ENCODE measurements at places on chromosomes 6 and 20.
A peak's percentile ranks its signal among the peaks of the same experiment; 100 is the strongest.

DNA sequence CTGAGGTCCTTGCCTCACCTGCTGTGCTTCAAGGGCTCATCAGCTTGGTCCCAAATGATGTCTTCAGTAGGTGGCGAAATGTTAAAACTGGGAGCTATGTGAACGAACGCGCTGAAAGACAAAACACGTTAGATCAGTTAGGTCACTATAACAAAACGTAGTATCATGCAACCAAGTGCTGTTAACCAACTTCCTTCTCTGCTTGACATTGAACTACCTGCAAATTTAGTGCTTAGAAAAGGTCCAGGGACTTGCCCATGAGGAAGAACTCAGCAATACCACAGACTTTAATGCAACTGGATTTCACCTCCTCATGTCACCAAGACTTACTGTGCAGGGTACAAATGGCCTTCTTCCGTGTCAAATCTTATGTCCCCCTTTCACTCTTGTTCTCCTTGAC lies 24.8 kb downstream of the BACH2 start:
- DNase-seq: no peak

DNA sequence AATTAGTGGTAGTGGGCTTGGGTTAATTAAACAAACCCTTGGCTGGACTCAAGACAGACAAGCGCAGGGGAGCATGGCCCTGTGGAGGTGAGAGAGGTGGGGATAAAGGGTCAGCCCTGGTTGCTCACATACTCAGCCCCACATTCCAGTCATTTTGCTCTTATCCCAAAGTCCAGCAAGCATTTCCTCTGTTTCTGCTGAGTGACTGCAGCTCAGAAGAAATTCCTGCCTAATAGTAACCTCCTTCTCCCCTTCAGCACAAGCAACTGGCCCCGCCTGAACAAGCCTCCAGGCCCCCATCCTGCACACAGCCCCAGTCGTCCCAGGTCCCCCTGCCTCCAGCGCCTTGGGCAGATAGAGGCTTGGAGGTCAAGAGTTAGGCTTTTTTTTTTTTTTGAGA lies 3.6 kb upstream of the TFEB start:
- DNase-seq: no peak

DNA sequence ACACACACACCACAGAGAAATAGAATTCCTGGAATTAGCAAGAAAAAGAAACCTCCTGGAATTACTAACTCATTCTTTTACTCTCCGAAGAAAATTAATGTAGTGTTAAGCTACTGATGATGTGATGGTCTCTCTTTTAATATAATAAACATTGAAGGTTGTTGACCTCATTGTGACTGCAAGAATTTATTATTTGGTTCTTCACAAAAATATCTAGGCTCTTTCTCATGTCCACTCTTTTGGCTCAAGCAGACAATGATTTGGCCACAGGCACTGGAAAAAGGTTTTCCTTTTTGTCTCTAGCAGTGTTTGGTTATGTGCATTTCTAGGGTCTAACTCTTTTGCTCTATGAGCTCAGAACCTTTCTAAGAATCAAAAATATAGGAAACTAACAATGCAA lies 811.9 kb downstream of the TENT5A start:
- no peak for DNase-seq

GRCh38 chr6:55495277-55495676 lies 83.7 kb downstream of the HMGCLL1 start:
- no peak for DNase-seq

DNA sequence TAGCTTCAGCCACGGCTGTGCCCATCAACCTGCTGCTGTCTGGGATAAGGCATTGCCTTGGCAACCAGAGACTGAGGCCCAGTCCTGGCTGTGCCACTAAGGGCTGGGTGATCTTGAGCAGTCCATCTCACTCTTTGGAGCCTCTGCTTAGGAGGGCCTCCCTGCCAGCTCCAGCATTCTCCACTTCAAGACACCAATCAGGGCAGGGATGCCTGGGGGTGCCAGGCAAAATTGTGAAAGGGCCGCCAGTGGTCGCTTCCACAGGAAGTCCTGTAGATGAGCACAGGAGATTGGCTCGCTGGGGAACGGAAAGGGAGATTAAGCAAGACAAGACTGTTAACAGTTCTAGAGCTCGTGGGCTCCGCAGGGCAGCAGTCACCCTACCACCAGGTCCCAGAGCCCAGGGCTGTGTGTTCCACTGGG lies at the start of gene RAB44:
Gene RAB44, plus strand, starts transcription at position 346 of the 423 bp plus-strand sequence. CDS start 6,410 bp downstream, outside the sequence.
- DNase-seq: no peak

- DNase-seq: peak; percentile 77
These were observed 9.9 kb upstream of the RFPL4B start for GRCh38 chr6:112337209-112337638.

GRCh38 chr6:46689657-46690056 lies 2.0 kb downstream of the TDRD6 start:
- DNase-seq: no peak

- no peak for DNase-seq
These were observed 113.9 kb downstream of the ADAT2 start for GRCh38 chr6:143336446-143337152.

DNA sequence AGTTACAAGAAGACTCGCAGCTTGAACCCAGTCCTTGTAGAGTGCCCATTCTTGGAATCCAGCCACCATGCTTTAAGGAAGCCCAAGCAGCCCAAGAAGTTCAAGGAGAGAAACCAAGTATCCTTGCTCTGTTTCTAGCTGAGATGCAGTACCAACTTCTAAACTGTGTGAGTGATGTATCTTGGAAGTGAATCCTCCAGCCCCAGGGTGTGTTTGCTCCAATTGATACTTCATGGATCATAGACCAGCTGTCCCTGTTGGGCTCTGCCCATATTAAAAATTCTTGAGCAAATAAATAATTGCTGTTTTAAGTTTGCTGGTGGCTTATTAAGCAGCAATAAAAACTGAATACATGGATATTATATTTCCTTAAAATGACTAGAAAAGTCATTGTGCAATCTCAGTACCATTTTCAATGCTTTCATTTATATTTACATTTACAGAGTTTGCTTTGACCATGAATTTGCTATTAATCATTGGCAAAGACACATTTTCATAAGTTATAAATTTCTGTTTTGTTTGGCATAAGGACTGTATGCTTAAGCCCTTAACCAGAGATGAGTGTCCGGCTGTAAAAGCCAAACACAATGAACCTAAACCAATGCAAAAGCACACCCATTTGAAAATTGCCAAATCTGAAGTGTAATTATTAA lies 9.2 kb downstream of the SPTLC3 start:
- DNase-seq: no peak

DNA sequence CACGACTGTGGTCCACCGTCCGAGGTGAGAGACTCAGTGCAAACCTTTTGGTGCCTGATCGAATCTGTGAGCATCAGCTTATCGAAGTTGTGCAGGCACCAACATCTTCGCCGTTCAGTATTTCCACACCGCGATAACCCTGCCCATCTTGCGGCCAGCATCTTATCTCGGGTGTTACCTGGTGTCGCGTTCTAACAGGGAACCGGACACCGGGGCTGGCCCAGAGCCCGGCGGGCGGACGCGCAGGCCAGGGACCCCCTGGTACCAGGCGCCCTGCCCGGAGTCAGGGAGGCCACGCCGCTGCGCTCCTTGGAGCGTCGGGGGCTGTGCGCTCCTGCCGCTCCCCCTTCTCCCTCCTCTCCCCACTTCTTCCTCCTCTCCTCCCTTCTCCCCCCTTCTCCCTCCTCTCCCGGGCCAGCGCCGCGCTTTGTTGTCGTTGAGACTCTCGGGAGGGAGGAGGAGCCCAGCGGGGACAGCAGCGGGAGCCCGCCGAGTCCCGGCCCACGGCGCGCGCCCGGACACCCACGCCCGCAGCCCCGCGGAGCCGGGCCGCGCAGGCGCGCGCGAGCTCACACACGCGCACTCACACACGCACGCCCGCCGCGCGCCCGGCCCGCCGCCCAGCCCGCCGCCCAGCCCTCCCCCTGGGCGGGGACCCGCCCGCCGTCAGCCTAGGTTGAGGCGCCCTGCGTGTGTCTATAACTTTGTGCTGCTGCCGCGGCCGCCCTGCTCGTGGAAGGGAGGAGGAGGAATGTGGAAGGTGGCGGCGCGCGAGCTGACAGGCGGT lies 1.4 kb upstream of the FOXO3 start:
- DNase-seq: peak; percentile 84

DNA sequence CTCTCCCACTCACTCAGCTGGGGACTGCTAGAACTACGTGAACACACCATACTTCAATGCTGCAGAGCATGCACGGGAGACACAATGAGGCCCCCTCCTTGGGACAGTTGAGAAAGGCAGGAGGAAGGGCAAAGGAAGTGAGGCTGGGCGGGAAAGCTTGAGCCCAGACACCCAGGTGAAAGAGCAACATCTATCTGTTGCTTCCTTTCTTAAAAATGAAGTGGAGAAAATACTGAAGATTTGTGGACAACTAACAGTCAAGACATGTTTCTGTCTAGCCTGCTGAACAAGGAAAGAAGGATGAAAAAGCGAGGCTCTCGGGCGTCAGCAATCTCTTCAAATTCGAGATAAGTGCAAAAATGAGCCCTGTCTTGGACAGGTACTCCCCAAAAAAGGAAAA lies 3.0 kb upstream of the NNAT start:
- DNase-seq: no peak

DNA sequence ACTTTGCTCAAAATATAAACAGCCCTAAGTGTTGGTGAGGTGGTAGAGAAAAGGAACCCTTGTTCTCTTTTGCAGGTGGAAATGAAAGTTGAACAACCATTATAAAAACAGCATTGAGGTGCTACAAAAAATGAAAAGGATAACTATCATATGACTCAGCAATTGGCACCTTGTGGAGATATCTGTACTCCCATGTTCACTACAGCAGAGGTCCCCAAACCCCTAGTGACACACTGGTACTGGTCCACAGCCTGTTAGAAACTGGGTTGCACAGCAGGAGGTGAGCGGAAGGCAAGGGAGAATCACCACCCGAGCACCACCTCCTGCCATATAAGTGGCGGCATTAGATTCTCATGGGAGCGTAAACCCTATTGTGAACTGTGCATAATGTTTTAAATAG lies 267.4 kb upstream of the THEMIS start:
- no peak for DNase-seq

GRCh38 chr6:25564943-25565342 lies 87.1 kb upstream of the SCGN start:
- DNase-seq: no peak

- no peak for DNase-seq
These were observed 6.1 kb downstream of the UQCC2 start for GRCh38 chr6:33705268-33705885.

- DNase-seq: peak; percentile 40
These were observed 12.9 kb downstream of the COX7A2 start for GRCh38 chr6:75230484-75231325.

DNA sequence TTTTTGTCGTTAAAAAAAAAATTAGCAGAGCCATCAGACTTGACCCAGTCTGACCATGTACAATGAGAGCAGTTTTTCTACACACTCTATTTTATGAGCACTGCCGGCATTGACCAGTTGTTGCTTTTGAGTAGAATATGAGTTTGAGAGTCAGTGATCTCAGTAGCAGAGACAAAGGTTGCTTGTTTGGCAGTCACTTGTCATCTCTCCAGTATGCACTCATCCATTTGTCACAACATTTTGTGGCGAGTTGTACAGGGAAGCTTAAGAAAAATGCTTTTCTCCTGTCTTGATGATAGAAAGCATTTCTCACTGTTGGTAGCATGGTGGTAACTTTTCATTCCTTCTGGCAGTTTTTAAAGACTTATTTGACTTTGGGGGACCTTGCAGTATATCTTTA lies 159.9 kb downstream of the MMS22L start:
- no peak for DNase-seq
